Jurkat, Clone E6-1 (cell line): ENCODE measurements at places on chromosomes 7 and 10.

- DNase-seq, result no peak
These were observed 26.1 kb upstream of the ZNF365 start for GRCh38 chr10:62348029-62348428.

GRCh38 chr7:1694611-1695511 is 24.8 kb downstream of the ELFN1 start:
- no peak for DNase-seq

- DNase-seq, result no peak
These were observed 199.1 kb upstream of the NRP1 start for GRCh38 chr10:33533612-33534011.

- no peak for DNase-seq
These were observed 5.6 kb downstream of the DAGLB start for GRCh38 chr7:6442114-6442513.
